Mesangial cell (primary cell): ENCODE measurements at places on chromosomes 1 and 21. TPM values are rescaled to one million over a fixed set of nuclear protein-coding genes. Genes with fewer than 3 reads are reported as not detected.

The TDRD5 gene
- total RNA-seq, result not detected in 2 replicates

The SH3BGR gene
- total RNA-seq, result 0.65 and 2.7 TPM in 2 replicates

The PKN2 gene
- total RNA-seq, result 11.5 and 19.1 TPM in 2 replicates

The ZNF695 gene
- total RNA-seq, result 0.76 and 8.6 TPM in 2 replicates

The HCRTR1 gene
- total RNA-seq, result not detected in 2 replicates

The CNR2 gene
- total RNA-seq, result not detected in 2 replicates

The CLCNKA gene
- total RNA-seq, result under 0.01 TPM in 1 of 2 replicates, not detected in the other

The PRDX1 gene
- total RNA-seq, result 305 and 578 TPM in 2 replicates

The C1orf94 gene
- not detected in 2 replicates for total RNA-seq
